ENCODE measurements at places on chromosomes 2 and 18.

DNA sequence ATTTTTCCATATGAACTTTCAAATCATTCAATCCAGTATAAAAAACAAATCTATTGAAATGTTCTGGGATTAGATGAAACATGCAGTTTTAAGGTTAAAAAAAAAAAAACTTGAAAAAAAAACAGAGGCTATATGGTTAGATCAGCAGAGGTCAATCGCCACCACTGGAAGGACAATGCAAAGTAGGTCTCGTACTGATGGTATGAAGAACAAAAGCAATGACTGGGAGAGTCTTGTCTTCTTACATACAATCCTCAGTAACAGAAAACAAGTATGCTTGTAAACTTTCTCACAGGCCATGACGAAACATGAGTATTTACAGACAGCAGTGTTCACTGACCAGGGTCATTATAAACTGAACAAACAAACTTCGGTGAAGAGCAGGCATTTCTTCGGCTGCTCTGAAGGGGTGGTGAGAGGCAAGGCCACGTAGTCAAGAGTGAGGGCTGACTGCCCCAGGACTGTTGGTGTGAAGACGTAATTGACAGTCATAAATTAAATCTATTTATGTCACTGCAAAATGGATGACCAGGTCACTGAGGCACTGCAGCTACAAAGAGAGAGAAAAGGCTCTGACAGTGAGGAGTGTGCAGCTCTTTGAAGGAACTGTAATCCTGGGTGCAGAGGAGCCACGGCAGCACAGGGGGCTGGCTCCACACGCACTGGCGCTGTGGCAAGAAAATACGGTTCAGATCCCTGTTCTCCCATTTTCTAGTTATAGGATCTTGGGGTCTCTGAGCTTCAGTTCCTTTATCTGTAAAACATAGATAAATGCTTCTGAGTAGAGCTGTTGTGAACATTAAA lies 60.0 kb downstream of the NXPH2 start:
- DNase-seq: no peak

- no peak for DNase-seq
Measured at GRCh38 chr18:74613381-74613780, 15.7 kb downstream of the ZNF407 start.

DNA sequence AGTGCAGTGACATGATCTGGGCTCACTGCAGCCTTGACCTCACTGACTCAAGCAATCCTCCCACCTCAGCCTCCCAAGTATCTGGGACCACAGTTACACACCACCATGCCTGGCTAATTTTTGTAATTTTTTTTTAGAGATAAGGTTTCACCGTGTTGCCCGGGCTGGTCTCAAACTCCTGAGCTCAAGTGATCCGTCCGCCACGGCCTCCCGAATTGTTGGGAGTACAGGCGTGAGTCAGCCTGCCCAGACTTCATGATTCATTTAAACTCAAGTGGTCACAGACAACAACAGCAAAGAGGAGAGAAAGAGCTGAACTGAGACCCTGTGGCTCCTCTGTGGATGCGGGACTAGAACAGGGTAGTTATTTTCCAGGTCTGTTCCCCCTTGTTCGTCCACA lies 83.0 kb downstream of the TSHZ1 start:
- DNase-seq: no peak

- DNase-seq: no peak
Measured at GRCh38 chr18:3037423-3037915, 24.5 kb upstream of the LPIN2 start.

DNA sequence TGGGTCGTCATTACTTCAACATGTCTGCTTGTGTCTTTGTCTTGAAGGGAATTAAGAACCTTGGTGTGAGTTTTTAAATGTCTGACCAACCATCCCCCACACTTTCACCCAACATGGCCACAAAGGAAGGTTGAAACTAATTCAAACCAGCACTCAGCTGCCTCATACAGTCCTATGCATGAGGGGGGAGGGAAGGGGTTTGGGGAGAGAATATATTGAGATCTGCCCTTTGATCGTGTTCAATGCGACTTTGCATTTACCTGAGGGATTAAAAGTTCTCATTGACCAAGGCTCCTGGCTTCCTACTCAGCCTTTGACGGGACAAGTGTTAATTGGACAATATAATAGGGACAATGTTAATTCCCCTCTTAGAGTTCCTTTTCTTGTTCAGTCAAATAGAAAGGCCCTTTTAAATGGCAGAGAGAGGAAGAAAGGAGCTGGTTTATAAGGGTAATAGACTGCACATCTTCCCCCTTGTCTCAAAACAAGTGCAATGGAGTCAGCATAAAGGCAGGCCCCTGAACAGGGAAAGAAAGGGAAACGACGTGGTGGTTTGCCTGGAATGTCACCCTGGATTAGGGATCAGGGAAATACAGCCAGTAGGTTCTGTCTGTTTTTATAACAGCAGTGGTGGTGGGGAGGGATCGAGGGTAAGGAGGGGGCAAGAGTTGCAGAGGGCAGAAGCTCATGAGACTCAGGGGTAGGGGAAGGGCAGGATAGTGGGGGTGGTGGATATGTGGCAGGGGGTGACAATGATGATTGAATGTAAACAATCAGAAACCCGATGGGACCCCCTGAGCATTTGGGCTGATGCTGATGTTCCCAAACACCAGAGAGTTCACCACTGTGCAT lies 198.7 kb downstream of the MYCN start:
- DNase-seq: no peak

DNA sequence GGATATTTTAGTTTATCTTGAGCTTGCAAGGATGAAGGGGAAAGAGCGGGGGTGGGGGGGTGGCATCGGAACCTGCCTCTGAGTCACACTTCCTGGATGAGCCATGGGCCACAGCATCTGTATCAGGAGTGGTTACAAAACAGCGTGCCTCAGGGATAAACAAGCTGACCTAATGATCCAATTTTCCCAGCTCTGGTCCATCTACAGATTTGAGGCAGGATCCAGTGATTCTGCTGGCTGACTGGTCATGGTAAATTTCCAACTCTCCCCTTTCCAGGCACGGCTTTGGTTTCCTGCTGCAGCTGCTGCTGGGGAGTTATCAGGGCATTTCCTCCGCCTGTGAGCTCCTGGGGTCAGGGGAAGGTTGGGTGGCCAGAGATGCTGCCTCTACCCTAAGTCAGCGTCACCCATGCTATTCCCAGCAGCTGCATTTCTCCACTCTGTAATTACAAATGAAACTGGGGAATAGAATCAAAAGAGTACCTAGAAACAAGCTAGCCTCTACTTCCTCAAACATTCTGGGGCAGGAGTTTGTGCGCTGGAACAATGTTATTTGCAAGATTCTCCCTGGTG lies 4.7 kb upstream of the HPCAL1 start:
- DNase-seq: peak; percentile 57

GRCh38 chr18:12908706-12909105 lies 24.7 kb upstream of the PTPN2 start:
- no peak for DNase-seq

GRCh38 chr2:84038866-84039265 lies 420.2 kb downstream of the SUCLG1 start:
- DNase-seq: no peak

GRCh38 chr2:36663851-36664695 lies 32.4 kb upstream of the VIT start:
- DNase-seq: no peak

DNA sequence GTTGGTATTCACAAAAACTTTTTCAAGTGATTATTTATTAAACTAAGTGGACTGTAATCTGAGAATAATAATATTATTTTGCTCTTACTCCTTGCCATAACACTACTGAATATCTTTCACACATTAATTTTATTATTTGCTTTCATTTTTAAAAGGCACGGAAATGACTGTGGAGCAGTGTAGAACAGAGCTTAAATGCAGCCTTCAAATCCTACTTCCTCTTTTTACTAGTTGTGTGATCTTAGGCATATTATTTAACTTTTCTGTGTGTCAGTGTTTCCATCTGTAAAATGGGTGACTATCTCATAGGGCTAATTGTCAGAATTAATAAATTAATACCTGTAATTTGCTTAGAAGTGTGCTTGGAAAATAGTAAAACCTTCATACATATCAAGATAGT lies 55.5 kb upstream of the SLC8A1 start:
- DNase-seq: no peak

GRCh38 chr2:77009307-77009706 lies 512.9 kb downstream of the LRRTM4 start:
- DNase-seq: no peak

- DNase-seq: no peak
Measured at GRCh38 chr2:60549238-60549927, 4.1 kb downstream of the BCL11A start.

GRCh38 chr2:148920559-148920958 lies 45.5 kb downstream of the KIF5C start:
- DNase-seq: no peak

DNA sequence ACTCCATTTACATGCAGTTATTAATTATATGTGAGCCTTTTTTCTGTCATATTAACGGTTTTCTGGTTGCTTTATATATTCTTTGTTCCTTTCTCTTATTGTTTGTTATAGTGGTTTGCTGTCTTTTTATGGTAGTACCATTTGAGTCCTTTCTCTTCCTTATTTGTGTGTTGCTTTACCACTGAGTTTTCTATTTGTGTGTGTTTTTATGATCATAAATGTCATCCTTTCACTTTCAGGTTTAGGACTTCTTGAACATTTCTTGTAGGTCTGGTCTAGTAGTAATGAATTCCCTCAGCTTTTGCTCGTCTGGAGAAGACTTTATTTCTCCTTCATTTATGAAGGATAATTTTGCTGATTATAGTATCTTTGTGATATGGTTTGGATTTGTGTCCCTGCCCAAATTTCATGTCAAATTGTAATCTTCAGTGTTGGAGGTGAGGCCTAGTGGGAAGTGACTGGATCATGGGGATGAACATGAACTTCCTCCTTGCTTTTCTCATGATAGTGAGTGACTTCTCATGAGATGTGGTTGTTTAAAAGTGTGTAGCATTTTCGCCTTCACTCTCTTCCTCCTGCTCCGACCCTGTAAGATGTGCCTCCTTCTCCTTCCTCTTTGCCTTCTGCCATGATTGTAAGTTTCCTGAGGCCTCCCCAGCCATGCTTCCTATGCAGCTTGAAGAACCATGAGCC lies 11.5 kb downstream of the GCC2 start:
- DNase-seq: no peak

DNA sequence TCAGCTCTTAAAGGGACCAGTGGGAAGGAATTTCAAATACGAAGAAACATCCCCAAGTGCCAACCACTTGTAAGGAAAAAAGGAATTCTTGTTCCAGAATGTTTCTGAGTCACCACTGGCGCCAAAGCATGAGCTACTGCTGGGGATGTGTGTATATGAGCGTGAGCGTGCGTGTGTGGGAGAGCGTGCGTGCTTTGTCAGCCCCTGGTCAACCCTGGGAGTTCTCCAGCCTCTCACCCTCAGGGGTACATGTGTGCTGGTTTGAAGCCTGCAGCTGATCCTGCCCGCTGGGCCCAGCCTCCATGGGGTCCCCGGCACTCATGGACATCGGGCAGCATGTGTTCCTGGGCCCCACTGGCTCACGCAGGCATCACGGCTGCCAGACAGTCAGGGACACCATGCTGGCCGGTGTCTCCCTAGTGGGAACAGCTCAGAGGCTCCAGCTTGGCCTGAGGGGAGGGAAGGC lies 17.1 kb downstream of the HS6ST1 start:
- DNase-seq: no peak

- no peak for DNase-seq
Measured at GRCh38 chr2:205511221-205511620, 171.1 kb upstream of the NRP2 start.

GRCh38 chr2:79259959-79260358 lies 100.4 kb upstream of the REG3A start:
- no peak for DNase-seq

GRCh38 chr2:115560666-115561065 lies 1118.2 kb downstream of the DPP10 start:
- DNase-seq: no peak

GRCh38 chr2:16971722-16972234 lies 306.1 kb upstream of the CYRIA start:
- no peak for DNase-seq

- no peak for DNase-seq
Measured at GRCh38 chr2:10009271-10009810, 34.0 kb upstream of the KLF11 start.

- no peak for DNase-seq
Measured at GRCh38 chr2:187943772-187944369, 347.8 kb upstream of the GULP1 start.

DNA sequence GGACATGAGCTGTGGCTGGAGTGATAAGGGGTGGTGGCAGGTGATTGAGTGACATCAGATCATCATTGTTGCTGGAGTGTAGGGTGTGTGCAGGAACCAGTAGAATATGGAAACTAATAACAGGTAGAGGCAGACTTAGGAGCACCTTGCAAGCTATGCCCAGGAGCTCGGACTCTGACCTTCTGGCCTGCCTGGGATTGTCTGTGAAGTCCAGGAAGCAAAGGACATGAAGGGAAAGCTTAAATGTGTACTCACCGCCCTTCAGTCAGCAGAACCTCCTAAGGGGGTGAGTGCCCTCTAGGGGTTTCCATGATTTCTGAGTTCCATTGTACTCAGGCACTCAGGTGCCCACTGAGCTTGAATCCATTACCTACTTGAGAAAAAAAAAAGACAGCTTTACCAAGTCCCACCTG lies 104.2 kb downstream of the CRIM1 start:
- no peak for DNase-seq

- no peak for DNase-seq
Measured at GRCh38 chr2:208010506-208010905, 14.8 kb downstream of the PLEKHM3 start.

DNA sequence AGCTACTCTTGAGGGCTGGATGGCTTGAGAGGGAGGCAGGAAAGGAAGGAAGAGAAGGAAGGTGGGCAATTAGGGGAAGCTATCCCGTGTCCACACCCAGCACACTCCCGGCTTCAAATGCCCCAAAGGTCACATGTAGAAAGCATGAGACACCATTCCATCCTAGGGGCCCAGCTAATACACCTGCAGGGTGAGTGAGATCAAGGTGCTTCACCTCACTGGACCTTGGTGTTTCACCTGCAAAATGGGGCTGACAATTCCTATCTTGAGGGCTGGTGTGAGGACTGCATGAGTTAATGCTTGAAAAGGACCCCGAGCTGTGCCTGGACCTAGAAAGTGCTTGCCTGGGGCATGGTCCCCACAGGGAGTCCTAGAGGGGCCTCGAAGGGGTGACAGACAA lies 50.8 kb upstream of the SMAD7 start:
- no peak for DNase-seq

GRCh38 chr2:8021921-8022320 lies 659.9 kb upstream of the ID2 start:
- no peak for DNase-seq

GRCh38 chr2:187526792-187527191 lies 27.4 kb downstream of the TFPI start:
- DNase-seq: no peak

GRCh38 chr2:202017940-202018339 lies 15.7 kb upstream of the FZD7 start:
- DNase-seq: no peak

GRCh38 chr2:147430408-147430807 lies 414.4 kb upstream of the ACVR2A start:
- no peak for DNase-seq

DNA sequence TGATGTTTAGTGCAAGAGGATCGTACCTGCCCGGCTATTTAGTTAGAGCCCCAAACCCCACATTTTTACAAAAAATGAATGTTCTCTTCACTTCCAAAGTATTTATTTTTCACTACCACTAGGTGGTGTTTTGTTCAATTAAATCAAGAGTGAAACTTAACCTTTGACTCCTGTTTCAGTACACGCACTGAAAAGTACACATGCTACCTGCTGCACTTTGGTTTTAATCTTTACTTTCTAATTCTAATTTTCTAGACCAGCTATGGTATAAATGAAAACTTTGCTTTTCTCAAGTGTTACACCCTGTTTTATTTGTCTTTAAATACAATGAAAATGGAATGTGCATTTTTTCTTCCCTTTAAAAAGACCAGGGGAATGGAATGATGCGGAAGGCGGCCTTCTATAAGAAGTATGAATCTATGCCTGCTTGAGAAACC lies 31.4 kb upstream of the CHN1 start:
- no peak for DNase-seq

GRCh38 chr18:48993586-48993985 lies 42.8 kb upstream of the SMAD7 start:
- no peak for DNase-seq

All from stimulated activated CD8-positive, alpha-beta memory T cell treated with anti-CD3 and anti-CD28 coated beads, Interleukin-4, amount 100 ng/mL, for 4 hours (primary cell).